ENCODE measurements at places on chromosomes 7 and 10. TPM values are rescaled to one million over a fixed set of nuclear protein-coding genes. Genes with fewer than 3 reads are reported as not detected.

The DTX2 gene
- total RNA-seq: 17.1 TPM

The MRC1 gene
- 25.3 TPM for total RNA-seq

- no peak for DNase-seq
These were observed 4.4 kb downstream of the ETV1 start for GRCh38 chr7:13984831-13985685.

The RBM28 gene
- total RNA-seq: 6.7 TPM

GRCh38 chr7:50610521-50611277, 45.5 kb upstream of the DDC start:
- DNase-seq: no peak

DNA sequence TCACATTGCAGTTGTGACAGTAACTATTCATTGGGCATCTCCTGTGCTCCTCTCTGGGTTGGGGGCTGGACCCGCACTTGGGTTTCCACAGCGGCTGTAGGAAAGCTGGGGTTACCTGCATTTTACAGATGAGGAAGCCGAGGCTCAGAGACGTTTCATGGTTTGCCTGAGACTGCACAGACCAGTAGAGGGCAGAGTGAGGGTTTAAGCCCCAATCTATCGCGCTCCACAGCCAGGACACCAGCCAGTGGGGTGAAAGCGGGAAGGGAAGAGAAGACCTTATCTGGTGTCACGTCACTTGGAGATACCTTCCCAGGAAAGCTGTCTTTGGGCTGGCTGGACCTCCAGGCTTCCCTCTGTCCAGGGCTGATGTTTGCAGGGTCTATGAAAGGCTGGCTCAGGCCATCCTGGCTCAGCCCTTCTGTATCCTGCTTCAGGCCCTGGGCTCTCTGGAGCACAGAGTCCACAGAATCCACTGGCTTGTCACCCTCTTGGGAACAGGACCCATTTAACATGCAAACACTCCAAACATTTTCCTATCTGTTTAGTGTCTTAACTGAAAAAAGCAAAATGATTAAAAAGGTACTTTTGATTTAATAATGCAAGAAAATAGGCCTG, 167.7 kb downstream of the EMX2 start:
- DNase-seq: no peak

DNA sequence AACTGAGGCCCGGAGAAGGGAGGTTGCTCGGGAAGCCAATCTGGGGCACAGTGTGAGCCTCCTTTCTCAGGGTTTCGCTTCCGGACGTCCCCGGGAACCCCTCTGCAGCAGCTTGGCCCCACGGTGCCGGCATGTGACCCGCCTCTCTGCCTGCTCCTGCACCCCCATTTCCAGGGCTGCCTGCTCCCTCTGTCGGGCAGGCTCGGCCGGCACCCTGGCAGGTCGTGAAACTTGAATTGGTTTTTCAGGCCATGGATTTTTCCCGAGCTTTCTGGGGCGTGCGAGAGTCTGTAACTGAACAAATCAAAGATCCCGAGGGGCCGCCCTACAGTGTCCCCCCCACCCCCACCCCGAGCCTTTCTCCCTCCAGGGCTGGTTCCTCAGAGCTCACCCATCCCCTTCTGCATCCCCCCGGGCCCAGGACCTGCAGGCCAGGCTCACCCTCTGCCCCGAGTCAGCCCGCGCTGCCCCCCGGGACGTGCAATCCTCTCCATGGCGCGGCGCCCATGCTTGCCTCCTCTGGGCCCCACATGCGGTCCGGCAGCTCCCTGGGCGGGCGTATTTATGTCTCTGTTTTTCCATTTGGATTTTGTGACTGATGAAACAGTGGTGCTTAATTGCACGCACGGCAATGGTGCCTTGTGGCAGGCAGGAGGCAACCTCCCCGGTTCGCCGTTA, 58.1 kb downstream of the UNCX start:
- DNase-seq: no peak

- no peak for DNase-seq
These were observed 17.3 kb downstream of the TPK1 start for GRCh38 chr7:144818511-144818910.
